Muscle of leg (tissue), 16 donors: ENCODE measurements at places on chromosomes 7 and 10.

DNA sequence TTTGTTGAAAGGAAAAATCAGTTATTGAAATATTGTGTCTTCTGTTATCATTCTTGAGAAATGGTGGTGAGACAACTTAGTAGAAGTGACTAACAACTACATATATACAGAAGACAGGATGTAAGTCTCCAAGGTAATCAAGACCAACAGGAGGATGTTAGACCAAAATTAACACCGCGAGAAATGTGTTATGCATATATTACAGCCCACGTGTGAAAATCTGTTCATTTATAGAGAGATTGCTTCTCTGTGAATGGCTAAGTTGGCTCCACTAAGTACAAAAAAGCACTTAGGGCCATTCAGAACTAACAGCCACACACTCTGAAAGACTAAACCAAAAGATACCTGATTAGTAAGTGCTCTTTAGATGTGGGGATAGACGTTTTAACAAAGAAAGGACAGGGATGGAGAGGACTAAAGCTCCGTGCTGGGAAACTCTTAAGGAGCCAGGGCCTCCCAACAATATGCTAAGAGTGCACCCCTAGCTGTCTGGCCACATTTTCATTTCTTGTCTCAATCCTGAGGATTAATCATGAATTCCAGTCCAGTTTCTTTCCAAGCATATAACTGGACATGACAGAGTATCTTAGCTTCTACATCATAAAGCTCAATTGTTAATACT lies 26.5 kb downstream of the HDAC9 start:
- no peak for DNase-seq

DNA sequence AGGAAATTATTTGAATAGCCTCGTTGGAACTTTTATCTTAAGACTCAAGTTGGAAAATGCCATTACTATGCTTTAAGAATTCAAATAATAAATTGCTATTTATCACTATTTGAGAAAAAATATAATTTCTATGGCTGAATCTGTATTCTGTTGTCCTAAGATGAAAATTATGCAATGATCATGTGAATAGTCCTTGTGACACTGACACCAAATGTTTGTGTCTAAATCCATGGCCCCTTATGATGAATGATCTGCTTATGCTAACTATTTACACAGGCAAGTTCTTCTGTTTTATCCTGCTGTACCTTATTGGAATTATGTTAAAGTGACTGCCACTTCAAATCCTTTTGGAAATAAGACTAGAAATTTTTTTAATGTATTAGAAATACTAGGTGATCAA lies 208.7 kb downstream of the DOCK4 start:
- DNase-seq: no peak

GRCh38 chr7:99238558-99239341 lies 30.8 kb upstream of the KPNA7 start:
- DNase-seq: no peak

GRCh38 chr10:52335665-52336064 lies 21.6 kb downstream of the DKK1 start:
- no peak for DNase-seq

GRCh38 chr7:137546671-137547070 lies 203.1 kb upstream of the PTN start:
- no peak for DNase-seq

DNA sequence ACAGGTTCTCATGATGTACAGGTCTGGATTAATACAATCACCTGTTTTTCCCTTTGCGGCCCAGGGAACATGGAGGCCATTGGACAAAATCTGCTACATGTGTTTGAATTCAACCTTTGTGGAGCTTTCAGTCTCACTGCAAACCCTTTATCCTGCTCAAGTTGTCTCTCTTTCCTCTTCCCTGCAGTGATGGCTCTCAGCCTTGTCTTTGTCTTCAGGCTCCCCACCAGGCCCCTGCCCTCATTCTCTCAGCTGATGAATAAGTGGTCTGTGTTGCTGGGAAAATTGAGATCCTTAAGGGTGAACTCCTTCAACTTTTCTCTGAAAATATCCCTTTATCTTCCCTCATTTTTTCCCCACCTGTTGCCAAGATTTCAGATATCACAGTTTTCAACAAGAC lies 791.2 kb downstream of the GRID1 start:
- DNase-seq: no peak

DNA sequence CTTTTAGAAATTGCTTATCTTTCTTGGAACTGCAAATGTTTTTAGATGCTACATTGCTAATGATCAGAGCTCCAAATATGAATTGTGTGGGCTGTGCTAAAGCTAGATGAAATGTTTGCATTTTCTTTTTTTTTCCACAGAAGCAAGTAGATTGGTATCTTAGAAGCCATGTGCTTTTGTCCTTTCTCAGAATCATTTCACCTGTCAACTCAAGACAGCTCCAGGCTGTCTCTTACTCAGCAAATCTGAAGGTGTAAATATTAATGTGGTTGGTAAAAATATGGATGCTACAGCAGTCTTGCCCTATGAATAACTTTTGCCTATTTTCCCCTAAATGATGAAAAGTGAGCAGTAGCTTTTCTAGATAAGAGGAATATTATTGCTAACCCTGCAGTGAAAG lies 41.2 kb downstream of the AP3M1 start:
- DNase-seq: no peak

DNA sequence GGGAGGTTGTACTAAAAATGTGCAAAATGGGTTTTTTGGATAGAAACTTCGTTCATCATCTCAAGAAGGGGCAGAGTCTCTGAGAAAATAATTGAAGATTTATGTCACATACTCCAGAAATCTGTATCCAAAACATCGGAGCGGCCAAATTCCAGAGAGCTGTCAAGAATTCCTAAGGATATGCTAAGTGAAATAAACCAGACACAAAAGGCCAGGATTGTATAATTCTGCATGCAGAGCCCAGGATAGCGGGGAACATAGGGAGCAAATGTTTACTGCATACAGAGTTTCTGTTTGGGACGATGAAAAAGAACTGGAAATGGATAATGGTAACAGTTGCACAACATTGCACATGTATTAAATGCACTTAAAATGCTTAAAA lies 224.2 kb upstream of the AUTS2 start:
- peak; percentile 89 for DNase-seq

GRCh38 chr7:30252885-30253795 lies 31.3 kb upstream of the ZNRF2 start:
- DNase-seq: peak; percentile 72

- no peak for DNase-seq
Observed at GRCh38 chr7:112881-113280, 79.5 kb upstream of the FAM20C start.

DNA sequence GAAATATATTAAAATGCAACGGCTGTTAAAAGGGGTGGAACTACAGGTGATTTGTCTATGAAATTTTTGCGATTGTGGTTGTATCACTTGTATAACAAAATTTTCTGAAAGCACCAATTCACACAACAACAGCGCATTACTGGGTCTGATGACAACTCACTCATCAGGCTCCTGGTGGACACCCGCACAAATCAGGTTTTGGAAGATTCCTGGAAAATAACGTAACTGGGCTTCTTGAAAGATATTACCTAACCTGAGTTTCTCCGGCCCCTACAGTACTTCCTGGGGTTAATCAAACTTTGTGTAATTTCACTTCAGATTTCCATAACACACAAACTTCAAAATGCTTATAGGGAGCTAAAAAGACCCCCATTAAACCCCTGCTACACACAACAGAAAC lies 7.6 kb downstream of the SNX8 start:
- DNase-seq: no peak

- DNase-seq: peak; percentile 82
Observed at GRCh38 chr10:104254493-104255310, at the start of gene GSTO1. Gene GSTO1 (plus strand): TSS chr10:104254892. CDS start chr10:104254929, 37 bp downstream.

DNA sequence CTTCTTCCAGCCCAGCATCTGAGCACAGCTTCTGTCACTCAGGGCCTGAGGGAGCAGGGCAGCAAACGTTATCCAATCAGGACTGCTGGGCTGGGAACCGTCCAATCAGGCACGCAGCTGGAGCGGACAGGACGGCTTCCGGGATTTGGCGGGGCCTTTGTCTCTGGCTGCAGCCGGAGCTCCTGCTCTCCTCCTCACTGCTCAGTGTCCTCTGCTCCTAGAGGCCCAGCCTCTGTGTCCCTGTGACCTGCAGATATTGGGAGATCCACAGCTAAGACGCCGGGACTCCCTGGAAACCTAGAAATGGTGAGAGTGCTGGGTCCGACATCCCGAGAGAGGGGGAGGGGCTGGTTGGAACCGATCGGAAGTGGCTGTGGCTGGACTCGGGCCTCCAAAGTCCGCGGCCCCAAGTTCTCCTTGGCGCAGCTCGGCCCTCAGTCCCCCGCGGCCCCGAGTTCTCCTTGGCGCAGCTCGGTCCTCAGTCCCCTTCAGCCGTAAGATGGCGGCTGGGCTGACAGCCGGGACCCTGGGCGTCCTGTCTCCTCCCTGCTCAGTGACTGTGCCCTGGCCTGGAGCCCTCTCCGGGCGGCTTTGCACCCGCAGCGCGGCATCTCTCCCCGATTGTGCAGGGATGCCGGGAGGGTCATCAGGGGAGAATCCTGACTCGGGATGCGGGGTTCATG lies at the start of gene ZNF107:
TSS of gene ZNF107 (plus strand) at position 154 of the 683 bp plus-strand sequence. CDS start at position 304, 150 bp downstream.
- peak; percentile 97 for DNase-seq

- DNase-seq: no peak
Observed at GRCh38 chr10:24720096-24720495, 3.6 kb downstream of the ARHGAP21 start.

DNA sequence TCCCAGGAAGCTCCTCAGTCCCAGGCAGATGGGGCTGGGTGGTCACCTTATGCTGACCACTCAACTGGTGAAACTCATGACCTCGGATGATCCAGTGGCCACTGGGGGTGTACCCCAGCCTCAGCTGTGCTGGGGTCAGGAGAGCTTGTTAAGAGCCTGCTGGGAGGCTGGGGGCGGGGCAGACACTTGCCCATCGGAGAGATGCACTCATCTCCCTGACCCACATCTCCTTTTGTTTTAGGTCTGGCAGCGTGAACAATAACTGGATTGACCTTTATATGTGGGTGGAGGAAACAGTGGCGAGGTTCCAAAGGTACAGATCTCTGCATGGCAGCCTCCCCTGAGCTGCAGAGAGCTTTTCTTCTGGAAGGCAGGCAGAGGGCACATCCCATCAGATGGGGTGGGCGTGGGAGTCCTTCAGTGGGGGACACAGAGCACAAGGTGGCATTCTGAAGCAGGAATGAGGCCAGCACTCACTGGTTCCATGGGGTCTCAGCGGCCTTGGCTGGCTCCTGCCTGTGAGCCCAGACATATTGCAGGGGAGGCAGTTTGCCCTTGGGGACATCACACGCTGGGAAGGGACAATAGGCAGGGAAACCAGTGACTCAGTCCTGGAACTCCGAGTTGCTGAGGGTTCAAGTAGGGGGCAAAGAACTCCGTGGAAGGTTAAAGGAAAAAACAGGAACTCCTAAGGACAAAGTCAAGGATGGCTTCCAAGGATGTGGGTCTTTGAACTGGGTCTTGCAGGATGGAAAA lies 5.2 kb downstream of the ANTXRL start:
- DNase-seq: no peak

GRCh38 chr10:110919971-110920881 lies 822 bp downstream of the SHOC2 start:
- DNase-seq: peak; percentile 67

DNA sequence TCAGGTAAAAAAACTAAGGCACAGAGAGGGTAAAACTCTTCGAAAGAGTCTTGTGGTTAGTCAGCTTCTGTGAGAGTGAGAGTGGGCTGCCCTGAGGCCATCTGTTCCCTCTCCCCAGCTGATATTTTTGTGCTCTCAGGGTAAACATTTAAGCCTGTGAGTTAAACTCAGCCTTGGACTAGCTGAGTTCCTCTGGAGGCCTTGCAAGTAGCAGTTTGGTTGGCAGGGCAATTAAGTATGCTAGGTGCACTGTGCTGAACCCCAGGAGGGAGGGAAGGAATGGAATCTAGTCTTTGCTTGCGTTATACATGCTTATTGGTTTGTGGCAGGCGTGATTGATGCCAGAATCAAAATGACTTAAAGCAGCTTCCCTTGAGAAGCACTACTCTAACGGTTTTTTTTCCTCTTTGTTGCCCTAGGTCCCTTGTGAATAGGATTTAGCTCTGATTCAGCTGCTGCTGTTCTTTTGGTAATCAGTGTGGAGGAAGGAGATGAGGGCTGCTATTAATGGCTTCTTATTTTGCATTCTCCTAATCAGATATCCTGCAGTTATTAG lies 140.2 kb downstream of the AUTS2 start:
- DNase-seq: peak; percentile 46

DNA sequence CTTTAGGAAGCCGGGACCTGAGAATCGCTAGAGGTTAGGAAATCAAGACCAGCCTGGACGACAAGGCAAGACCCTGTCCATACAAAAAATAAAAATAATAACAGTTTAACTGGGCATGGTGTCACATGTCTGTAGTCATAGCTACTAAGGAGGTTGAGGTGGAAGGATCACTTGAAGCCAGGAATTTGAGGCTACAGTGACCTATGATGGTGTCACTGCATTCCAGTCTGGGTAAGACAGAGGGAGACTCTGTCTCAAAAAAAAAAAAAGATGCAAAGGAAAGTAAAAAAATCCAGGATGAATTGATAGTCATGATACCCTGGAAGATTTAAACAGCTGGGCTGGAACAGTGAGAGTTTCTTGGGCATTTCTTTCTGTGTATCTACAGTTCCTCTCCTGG lies 463.2 kb downstream of the GALNT17 start:
- DNase-seq: no peak

DNA sequence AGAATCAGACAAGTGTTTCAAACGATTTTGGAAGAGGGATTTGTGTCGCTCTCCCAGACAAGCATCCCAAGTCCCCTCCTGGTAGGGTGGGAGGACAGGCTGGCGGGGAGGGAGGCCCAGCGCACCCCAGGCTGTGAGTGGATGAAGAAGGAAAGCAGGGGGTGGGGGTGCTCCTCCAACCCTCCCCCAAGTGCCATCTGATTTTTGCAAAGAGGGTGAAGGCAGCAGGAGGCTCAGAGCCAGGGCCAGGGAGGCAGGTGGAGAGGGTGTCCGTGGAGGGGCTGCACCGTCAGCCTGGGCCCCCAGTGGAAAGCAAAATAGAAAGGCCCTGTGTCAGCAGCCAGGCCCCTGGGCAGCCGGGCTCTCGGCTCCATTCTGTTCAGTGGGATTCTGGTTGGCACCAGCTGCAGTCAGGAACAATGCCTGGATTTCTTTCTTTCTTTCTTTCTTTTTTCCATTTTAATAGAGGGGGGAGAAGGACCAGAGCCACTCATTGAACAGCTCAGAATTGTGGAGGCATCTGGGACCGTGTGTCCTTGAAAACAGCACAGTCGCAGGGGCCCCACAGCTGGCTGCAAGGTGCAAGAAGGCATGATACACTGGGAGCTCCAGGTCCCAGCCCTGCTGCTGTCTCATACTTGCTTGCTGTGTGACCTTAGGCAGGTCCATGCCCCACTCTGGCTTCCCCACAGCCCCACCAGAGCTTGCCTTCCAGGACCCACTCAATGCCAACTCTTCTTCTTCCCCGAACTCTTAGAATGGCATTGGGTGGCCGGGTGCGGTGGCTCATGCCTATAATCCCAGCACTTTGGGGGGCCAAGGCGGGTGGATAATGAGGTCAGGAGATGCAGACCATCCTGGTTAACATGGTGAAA lies 7.1 kb upstream of the ZMIZ1 start:
- no peak for DNase-seq

DNA sequence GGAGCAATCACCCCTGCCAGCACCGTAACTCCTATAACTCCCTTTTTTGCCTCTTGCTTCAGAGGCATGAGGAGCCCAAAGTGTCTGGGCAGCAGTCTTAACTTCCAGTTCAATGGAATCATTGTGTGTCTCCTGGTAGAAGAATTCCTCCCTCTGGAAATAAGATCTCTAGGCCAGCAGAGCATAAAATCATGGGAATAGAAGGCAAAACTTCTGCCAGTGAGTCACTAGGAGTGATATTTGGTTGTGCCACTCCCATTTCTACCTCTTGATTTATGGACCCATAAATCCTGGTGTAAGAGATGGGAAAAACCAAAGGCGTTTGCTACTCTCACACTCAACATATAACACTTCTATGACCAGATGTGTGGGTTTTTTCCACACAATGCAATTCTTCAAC lies 104.9 kb upstream of the FAM180A start:
- DNase-seq: no peak

GRCh38 chr10:17742918-17743317 lies 9.1 kb upstream of the TMEM236 start:
- DNase-seq: peak; percentile 56
